ENCODE measurements at places on chromosomes 2 and 18.
A peak's percentile ranks its signal among the peaks of the same experiment; 100 is the strongest.

DNA sequence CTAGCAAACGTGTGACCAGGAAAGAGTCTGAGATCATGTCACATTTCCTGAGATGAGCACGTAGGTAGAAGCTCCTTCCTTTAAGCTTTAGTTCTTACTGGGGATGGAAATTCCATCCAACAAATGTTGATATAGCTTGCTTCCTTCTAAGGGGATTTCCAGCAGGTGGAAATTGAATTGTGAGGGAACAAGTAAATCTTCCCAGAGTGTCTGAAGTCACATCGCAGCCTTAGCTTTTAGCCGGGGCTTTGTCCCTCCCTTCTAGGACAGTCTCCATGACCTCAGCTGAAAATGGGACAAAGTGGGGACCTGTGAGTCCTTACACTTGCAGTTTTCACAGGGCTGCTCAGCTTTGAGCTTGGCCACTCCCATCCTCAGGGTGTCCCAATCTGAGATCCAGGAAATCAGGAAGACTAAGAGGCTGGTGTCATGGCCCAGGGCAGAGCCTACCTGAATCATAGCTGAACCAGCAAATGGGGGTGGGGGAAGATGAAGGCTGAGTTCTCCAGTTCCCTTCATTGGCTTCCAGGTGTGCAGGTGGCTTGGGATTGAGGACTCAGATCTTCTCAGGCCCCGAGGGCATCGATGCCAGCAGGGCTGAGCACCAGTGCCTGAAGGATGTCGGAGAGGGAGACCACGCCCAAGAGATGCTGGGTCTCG, 8.3 kb downstream of the PRKAG3 start:
- DNase-seq, result no peak

DNA sequence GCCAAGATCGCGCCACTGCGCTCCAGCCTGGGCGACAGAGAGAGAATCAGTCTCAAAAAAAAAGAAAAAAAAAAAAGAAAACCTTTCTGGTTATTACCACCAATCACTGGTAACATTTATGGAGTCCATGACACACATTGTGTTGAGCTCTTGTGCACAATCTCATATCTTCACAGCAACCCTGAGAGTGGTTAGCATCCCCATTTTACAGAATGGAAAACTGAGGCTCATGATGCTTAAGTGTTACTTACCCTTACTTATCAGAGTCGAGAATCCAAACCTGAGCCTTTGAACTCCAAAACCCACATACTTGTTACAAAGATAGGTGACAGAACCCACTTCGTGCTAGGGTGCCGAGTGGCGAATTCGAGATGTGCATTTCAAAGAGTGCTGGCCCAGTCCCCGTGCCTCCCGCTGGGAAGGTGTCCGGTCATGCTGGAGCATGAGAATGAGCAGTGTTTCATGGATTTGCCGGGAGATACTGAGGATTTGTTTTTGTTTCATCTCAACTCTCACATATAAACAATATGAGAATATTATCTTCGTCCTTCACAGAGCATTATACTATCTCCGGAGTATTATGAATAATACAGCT, 50.9 kb downstream of the CYP27C1 start:
- DNase-seq, result no peak

- no peak for DNase-seq
Observed at GRCh38 chr2:25669520-25669919, 3.9 kb downstream of the DTNB start.

- DNase-seq, result no peak
Observed at GRCh38 chr2:234429265-234429664, 67.6 kb downstream of the ARL4C start.

DNA sequence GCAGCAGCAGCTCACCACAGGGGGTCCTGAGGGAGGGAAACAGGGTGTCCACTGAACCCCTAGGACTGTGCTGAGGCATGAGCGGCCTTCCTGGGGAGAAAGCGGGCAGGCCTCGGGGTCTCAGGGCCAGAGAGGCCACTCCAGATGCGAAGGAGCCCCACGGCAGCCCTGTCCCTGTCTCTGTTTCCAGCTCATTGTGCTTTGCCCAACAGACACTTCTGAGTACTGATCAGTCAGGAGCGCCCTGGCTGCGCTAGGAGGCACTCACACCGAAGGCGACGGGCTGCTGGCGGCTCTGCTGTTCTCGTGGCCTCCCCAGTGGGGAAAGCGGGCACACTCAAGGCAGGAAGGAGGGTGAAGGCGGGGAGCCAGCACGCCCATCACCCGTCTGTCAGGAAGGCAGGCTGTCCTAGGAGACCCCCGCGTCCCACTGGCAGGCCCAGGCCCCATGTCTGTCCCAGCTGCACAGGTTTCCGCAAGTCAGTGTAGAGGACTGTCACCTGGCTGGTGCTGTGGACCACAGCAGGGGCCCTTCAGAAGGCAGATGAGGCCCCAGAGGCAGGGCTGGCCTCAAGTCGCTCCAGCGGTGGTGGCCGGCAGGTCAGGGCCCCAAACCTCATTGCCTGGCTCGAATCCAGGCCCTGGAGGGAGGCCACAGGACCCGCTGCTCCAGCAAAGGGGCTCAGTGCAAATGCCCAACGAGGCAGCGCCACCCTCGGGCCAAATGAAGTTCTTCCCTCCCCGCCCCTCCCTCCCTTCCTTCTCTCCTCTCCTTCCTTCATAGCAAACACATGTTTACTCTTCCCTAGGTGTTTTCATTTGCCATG, 6.8 kb downstream of the ESPNL start:
- DNase-seq, result peak; percentile 54

- no peak for DNase-seq
Observed at GRCh38 chr2:225691711-225692110, 292.2 kb downstream of the NYAP2 start.

GRCh38 chr2:60306267-60306861, 247.1 kb downstream of the BCL11A start:
- no peak for DNase-seq

GRCh38 chr2:168469281-168469988, 13.4 kb downstream of the CERS6 start:
- no peak for DNase-seq

GRCh38 chr2:112345030-112346027, 69.9 kb downstream of the ZC3H6 start:
- no peak for DNase-seq

GRCh38 chr2:46574457-46575355, 95.3 kb downstream of the TMEM247 start:
- no peak for DNase-seq

DNA sequence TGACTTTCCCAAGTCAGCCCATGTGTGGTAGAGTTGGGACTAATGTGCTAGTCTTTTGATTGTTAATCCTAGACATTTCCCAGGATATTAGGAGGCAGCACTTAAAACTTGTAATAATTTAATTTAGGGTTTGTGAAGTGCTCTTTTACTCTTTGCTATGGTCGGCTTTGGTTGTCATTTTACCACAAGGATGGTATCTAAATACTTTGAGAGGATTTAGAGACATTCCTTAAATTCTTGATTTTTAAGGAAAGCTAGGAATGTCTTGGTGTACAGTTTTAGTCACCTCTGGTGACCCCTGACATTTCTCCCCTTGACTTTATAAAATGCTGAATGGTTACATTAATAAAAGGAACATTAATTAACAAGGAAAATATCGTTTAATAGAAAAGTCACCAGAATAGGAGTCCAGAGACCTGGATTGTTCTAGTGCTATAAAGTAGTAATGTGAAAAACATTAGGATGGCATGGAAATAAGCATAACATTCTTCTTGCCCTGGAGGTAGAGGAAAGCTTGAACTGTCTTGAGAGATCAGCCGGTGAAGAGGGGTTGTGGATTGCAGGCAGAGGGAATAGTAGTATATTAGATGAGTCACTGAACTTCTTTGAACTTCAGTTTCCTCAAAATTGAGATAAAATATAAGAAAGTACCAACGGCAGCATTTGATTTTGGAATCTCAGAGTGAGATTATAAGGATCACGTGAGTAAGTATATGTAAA, 209.2 kb downstream of the MCFD2 start:
- no peak for DNase-seq

Measured in CMK (cell line).